Amniotic stem cell (primary cell): ENCODE measurements at places on chromosomes 6 and 20.

DNA sequence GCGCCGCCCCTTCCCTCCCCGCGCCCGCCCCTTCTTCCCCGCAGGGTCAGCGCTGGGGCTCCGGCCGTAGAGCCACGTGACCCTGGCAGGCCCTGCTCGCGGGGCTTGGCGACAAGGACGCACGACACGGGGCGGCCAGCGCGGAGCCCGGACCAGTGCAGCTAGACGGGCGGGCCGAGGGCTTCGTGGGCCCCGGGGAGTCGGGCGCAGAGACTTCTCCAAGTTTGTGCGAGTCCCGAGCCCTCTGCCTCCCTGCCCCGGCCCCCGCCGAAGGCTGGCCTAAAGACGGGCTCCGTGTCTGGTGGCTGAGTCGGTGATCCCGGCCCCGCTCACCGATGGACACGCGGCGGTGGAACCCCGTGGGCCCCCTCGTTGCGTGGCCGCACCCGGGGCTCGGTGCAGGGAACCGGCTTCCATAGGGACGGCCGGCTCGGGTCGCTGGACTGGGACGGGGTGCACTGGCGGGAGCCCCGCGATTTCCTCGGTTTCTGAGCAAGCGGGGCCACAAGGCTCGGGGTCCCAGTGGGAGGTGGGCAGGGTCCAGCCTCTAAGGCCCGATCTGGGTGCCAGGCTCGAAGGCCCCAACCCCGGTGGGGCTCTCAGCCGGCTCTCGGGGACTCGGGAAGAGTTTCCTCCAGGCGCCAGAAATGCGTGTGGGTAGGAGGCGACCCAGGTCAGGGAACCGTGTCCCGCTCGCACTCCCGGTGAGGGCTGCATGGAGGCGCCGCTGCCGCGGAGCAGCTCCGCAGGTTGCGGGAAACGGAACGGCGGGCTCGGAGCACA is 452 bp upstream of the GATA5 start:
- DNase-seq: no peak

DNA sequence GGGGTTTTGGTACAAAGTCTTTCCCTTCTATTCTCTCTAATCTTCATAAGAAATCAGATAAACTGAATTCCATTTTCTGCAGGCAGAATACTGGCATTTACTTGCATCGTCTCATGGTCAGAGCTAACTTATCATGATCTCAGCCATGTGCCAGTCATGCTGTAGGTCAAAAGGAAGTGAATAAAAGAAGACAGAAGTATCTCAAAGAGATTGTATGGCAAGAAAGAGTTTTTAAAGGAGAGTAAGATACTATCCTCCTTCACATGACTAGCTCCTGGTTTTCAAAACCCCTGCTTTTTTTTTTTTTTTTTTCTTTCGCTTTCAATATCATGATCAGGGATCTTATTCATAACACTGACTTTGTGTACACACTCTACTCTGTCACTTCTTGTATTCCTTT is 398.3 kb downstream of the C6orf118 start:
- DNase-seq: no peak

GRCh38 chr20:32971703-32972161 is 32.5 kb downstream of the SUN5 start:
- DNase-seq: no peak

- no peak for DNase-seq
Measured at GRCh38 chr20:63653974-63654668, 897 bp upstream of the STMN3 start.

GRCh38 chr20:22745194-22745500 is 160.8 kb upstream of the FOXA2 start:
- no peak for DNase-seq

DNA sequence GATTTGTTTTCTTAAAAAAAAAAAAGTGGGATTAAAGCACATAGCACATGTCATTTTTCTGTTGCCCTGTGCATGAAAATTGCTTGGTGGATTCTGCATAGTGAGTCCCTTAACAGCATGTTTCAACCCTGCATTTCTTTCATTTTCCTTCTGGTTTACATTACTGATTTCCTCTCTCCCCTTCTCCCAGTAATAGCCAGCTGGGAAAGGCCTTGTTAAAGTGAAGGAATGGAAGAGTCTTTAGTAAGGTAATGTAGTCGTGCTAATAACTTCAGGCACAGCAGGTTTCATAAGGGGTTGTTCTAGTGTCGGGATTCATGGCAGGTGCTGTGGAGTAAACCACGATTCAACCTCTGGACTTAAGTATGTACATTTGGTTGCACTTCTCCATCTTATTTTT is 202.4 kb downstream of the FARS2 start:
- no peak for DNase-seq
